Activated CD4-positive, alpha-beta T cell treated with anti-CD3 and anti-CD28 coated beads for 36 hours (primary cell): ENCODE measurements at places on chromosomes 13 and 19.

- DNase-seq, result no peak
These were observed 29.3 kb downstream of the STARD13 start for GRCh38 chr13:33256148-33256840.

DNA sequence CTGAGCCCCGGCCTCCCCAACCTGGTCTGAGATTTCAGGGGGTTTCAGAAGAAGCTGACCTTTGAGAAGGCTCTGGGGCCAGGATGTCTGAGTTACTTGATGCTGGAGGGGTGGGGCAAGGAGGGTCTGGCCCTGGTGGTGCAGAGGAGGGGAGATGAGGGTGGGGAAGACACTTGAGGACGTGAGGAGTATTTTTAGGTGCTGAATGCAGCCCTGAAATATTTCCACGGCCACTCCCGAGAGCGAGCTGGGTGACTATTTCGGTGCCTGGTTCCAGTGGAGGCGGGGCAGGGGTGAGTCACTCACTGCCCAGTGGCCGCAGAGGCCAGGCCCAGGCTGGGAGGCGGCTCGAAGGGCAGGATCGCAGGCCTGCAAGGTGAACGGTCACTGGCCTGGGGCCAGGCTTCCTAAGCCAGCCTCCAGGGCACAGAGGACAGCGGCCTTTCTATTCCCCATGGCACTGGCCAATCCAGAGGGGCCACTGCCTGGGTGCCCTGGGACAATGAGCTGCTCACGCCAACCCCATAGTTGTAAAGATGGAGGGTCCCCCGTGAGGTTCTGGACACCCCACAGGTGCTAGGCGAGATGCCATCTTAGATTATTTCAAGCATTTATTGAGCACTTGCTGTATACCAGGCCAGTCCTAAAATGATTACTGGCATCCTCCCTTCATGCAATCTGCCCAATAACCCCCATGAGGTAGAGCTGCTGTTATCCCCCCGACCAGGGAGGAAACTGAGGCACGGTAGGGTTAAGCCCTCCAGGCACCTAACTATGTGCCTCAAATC, 19.7 kb upstream of the JUND start:
- no peak for DNase-seq

DNA sequence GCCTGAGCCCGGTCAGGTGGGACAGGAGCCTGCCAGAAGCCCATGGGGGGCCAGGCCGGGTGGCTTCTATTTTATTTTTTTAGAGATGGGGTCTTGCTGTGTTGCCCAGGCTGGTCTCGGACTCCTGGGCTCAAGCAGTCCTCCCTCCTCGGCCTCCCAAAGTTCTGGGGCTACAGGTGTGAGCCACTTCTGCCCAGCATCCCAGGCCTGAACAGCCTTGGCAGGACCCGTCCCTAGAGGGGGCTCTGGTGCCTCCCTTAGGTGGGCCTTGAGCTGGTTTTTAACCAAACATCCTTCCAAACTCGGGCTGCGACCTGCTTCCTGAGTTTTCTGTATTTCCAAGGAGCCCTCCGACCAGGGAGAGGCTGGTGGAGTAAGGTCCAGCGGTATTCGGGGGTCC, 10.5 kb downstream of the COMP start:
- no peak for DNase-seq

GRCh38 chr13:51562011-51562671, 22.1 kb upstream of the WDFY2 start:
- peak; percentile 19 for DNase-seq

GRCh38 chr19:36573895-36574720, 1.0 kb upstream of the ZNF529 start:
- no peak for DNase-seq
